ENCODE measurements at places on chromosomes 5 and 9.
A peak's percentile ranks its signal among the peaks of the same experiment; 100 is the strongest.

DNA sequence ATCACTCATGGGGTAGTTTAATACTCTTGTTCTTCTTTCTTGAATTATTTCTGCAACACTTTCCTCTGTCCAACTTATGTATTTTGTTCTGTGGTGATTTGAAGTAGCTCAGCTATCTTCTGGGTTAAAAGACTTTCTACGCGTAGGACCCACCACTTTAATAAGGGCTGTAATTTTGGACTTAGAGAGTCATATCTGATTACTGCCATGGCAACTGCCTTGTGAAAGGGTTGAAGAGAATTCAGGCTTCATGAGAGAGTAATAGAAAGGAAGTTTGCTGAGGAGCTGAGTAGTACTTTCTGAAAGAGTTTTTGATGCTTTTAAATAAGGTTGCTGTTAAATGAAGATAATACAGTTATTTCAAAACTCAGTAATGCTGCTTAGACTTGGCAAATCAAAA, 89.5 kb downstream of the TLE4 start:
- DNase-seq: no peak

DNA sequence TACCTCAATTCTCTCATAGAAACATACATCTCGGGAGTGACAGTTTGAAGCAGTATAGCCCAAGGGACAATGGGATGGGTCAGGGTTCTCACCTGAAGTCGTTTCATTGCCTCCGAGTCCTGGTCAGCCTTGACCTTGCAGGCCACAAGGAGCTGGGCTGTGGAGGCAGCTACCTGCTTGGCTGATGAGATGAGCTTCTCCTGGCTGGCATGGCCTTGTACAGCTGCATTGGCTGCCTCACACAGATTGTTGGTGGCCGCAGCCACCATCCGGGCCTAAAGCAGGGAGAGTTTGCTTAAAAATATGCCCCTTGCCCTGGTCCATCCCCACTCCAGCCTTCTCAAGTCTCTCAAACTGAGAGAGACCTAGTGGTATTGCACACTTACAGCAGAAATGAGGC, 8.5 kb upstream of the TPM2 start:
- no peak for DNase-seq

- peak; percentile 24 for DNase-seq
Measured at GRCh38 chr5:60945813-60946187, 795 bp downstream of the NDUFAF2 start.

DNA sequence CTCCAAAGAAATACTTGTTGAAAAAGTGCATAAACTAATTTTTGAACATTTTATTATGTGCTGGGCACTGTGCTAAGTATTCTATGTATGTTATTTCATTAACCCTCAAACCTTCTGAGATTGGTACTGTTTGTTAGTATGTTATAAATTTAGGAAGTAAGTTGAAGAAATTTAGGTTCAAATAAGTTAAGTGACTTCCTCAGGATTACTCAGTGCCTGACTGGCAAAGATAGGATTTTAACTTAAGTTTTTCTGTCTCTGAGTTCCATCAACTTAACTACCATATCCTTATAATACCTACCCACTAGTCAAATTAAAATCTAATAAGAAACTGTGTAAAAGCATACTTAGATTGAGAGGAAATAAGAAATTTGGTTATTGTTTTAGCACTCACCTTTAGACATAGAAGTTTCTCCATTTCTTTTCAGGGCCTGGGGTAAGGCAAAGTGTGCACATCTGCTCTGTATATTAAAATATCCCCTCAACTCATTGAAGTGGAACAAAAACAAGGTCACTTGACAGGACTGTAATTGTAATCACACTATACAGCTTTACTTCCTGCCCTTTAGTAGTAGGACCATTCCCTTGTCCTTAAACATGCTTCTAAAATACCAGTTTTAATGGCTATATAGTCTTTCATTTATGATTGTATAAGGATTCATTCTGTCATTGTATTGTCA, 15.2 kb downstream of the TGFBR1 start:
- no peak for DNase-seq

- no peak for DNase-seq
Measured at GRCh38 chr5:2856206-2856605, 104.7 kb upstream of the IRX2 start.
